ENCODE measurements at places on chromosomes 4 and X.

- no peak for DNase-seq
Measured at GRCh38 chrX:37872303-37872655, 24.9 kb upstream of the DYNLT3 start.

- no peak for DNase-seq
Measured at GRCh38 chr4:153212736-153213135, 8.5 kb downstream of the TRIM2 start.

- no peak for DNase-seq
Measured at GRCh38 chr4:3019145-3019846, 55.0 kb downstream of the HTT-AS start.

DNA sequence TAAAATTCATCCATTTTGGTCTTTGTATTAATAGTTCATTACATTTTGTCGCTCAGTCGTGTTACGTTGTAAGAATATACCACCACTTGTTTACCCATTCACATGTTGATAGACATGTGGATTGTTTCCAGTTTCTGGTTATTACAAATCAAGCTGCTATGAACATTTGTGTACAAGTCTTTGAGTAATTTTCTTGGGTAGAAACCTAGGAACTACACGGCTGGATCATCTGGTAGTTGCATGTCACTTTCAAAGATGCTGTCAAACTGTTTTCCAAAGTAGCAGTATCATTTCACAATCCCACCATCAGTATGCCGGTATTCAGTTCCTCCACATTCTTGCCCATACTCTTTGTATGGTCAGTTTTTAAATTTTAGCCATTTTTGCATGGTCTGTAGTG, 98.0 kb downstream of the GASK1B start:
- DNase-seq: no peak

DNA sequence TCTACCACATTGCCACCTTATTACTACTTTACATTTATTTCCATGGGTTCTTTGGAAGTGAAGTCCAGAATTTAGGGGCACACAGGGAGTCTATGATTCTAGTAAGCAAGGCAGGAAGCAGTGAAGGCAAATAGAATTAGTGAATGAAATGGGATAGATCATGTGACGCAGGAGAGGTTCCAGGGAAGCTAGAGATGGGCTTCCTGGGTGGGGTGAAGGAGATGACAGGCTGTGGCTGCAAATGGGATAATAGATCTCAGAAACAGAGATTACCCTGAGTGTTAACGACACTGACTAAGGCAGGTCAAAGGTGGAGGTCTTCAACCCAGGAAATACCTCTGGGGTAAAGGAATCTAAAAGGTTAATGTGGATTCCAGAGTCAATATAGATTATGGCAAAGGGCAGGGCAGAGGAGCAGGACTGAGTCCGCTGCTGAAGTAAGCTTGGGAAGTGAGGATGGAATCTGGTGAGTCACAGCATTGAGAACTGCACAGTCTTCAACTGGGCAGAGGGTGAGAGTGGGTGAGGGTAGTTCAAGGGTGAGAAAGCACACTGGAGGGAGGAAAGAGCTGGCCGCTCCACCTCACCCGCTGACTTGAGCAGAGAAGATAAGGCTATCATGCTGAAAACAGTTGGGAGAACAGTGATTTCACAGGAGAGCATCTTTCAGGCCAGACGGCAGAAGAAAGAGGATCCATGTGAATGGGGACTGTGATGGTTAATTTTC, 70.8 kb downstream of the ANXA3 start:
- no peak for DNase-seq

DNA sequence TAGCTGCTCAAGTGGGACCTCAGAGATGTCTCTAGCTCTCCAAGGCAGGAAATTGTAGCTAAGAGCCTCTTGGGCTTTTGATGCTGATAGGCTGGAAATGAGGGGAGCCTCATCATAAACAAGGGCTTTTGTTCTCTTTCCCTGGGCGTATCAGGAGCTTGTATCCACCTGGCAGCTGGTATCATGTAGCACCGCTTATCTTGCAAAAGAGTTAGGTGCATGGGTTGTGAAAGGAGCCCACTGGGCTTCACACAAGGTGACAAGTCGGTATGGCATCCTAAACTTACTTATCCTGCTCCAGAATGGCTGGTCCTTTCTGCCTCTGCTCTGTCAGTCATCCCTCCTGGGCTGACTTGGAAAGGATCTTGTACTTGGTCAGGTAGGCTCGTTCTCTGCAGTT, 565.8 kb downstream of the GRXCR1 start:
- DNase-seq: no peak

GRCh38 chr4:14152834-14153519, 525.5 kb upstream of the BOD1L1 start:
- DNase-seq: no peak

DNA sequence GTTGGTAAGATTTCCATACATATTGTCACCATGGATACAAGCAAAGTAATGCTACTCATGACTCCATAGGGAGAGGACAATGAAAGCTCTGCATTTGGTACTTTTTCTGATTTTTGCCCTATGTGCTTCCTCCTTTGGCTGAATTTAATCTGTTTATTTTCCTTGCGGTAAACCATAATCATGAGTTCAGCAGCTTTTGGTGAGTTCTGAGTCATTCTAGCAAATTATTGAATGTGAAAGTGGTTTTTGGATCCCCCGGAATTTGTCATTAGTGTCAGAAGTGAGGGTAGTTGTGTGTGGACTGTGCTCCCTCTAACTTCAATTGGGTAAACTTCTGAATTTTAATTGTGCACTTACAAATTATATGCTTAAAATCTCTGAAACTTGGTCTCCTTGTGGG, 170.3 kb downstream of the MOSPD2 start:
- DNase-seq: no peak

Measured in AG09309 (cell line).